Activated T-cell treated with anti-CD3 and anti-CD28 coated beads for 1 hour (primary cell): ENCODE measurements at places on chromosomes 11 and 22.

DNA sequence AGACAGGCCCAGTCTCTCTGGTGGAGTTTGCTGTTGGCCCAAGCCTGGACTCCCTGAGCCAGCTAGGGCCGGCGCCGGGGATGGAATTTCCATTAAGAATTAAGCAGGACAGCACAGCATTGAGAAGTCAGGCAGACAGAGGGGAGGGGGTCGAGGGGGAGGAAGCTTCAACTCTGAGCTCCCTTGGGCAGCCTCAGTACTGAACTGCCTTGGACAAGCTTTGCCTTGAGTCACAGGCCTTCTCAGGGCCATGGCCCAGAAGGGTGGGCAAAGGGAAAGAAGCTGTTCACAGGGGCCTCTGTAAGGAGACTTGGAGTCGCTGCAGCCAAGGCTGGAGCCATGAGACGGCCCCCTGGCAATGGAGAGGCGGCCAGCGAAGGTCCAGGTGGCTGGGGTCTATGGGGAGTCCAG lies 2.6 kb upstream of the INSC start:
- DNase-seq: no peak

GRCh38 chr11:57345555-57346211 lies 7.5 kb downstream of the P2RX3 start:
- DNase-seq: peak; percentile 66

- no peak for DNase-seq
These were observed 5.0 kb downstream of the EED start for GRCh38 chr11:86249307-86250098.

DNA sequence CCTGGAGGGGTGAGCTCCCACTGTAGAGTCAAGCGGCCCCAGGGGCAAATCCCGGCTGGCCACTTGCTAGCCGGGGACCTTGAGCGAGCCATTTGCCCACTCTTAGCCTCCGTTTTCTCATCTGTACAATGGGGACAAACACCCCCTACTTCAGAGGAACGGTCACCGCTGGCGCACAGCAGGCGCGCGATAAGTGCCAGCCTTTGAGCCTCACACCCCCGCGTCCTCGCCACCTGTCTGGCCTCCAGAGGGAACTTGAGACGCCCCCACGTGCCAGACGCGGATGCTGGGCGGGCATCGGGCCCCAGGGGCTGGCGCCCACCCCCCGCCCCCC lies 72.6 kb upstream of the TCF20 start:
- DNase-seq: no peak

DNA sequence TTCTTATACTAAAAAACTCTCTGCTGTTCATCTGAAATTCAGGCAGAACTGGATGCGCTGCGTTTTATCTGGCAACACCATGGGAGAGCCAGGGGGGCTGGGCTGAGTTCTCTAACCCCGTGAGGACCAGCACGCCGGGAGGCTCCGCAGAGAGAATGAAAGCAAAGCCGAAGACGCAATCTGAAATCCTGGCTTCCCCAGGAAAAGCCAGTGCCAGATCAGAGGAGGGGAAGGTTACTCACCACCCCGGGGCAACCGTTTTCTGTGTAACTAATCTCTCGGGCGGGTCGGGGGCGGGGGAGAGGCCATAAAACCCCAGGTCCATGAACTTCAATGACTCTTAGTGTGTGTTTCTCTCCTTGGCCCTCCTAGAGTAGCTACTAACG lies 99.4 kb downstream of the SHANK2 start:
- DNase-seq: no peak

DNA sequence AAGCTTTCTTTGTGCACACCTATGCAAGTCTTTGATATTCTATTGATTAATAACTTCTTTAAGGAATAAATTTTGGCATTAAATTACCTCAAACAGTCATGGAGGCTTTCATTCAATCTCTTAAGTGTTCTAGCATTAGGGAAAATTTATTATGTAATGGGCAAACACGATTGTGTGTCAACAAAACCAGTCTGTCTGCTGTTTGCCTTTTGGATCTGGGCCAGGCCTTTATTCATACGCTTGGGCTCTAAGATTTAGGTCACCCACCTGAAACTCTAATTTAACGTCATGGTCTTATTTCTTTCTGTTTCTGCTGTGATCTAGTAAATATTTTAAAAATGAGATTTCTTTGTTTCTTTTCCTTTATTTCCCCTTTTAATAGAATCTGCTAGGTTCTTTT lies 1270.6 kb downstream of the LRRC4C start:
- no peak for DNase-seq

DNA sequence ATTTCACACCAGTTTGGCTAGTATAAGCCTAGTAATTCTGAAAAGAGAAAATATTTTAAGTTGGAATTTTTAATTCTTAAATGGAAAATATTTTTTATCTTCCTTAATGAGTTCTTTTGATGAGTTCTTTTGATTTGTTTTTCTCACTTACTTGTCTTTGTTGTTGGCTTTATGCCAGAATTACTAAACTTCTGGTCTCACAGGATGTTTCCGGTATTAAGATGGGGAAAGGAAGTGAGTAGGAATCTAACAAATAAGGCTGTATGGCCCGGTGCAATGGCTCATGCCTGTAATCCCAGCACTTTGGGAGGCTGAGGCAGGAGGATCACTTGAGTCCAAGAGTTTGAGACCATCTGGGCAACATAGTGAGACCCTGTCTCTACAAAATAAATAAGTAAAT lies 106.4 kb downstream of the ARHGAP42 start:
- no peak for DNase-seq

- no peak for DNase-seq
These were observed 12.7 kb downstream of the CSNK1E start for GRCh38 chr22:38304526-38304925.

DNA sequence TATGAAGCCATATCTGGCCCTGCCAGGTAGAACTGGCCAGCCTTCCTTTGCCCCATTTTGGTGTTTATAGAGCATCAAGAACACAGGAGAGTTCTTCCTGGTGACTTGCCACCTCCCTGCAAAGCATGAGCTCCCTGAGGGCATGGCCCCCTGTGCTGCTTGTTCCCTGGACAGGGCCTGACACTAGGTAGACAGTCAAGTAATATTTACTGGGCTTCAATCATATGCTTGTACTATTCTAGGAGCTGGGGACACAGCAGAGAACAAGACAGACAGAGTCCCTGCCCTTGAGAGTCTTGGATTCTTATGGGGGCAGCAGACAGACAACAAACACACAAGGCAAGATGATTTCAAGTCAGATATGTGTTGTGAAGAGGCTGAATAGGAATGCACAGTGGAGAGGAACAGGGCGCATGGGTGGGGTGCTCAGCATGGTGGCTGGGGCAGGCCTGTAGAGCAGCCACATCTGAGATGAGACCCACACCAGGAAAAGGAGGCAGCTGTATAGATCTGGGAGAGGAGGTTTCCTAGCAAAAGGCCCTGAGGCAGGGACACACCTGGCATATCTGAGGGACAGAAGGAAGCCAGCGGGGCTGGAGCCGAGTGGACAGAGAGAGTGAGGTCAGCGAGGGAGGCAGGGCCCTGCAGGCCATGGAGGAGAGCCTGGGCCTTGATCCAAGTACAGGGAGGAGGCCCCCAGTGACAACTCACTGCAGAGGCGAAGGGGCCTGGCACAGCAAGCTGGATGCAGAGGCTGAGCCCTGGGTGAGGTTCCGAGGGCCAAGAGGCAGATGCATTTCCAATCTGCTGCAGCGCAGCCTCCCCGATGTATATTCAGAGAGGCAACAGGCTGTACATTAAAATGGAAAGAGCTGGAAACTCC lies 10.2 kb upstream of the CBX6 start:
- no peak for DNase-seq

GRCh38 chr22:17164392-17165024 lies 5.4 kb upstream of the HDHD5 start:
- DNase-seq: no peak

DNA sequence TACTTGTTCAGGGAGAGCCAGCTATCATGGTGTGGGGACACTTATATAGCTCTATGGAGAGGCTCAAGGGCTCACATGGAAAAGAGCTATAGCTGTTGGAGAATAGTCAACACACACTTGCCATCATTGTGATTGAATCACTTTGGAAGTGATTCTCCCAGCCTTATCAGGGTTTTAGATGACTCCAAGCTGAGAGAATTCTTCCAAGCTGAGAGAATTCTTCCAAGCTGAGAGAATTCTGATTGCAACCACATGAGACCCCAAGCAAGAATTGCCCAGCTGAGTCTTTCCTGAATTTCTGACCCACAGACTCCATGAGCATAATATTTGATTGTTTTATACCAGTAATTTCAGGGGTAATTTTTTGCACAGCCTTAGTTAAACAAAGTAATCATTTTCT lies 1318.3 kb upstream of the RAG2 start:
- no peak for DNase-seq

DNA sequence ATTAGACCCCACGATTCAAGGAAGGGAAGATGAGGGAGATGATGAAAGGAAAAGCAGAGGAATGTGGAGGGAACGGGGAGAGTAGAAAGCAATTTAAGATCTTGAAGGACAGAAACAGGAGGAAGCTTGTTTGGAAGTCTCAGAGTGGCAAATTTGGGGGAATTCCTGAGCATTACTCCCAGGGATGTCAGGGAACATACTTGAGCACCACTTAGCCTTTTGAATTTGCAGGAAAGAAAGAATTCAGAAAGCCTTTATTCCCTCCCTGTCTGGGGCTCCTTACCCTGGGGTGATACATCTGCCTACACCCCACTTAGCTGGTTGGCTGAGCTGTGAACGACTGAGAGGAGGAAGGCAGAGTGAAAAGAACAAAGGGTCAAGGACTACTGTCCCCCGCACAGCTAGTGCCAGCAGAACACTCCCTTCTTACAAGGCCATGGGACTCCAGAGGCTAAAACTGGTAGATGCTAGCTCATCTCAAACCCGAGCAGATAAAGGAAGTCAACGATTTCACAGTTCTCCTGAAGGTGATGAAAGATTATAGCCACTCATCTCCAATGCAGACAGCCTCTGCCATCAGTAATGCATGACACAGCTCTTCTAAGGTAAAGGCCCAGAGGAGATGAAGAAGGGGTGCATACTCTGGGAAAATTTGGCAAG lies 84.0 kb upstream of the AKIP1 start:
- DNase-seq: no peak

GRCh38 chr11:86715611-86716010 lies 43.2 kb upstream of the ME3 start:
- DNase-seq: no peak

- DNase-seq: no peak
These were observed 112.6 kb downstream of the LUZP2 start for GRCh38 chr11:24609192-24610119.

- no peak for DNase-seq
These were observed 2.3 kb downstream of the TUBGCP6 start for GRCh38 chr22:50242406-50242949.

DNA sequence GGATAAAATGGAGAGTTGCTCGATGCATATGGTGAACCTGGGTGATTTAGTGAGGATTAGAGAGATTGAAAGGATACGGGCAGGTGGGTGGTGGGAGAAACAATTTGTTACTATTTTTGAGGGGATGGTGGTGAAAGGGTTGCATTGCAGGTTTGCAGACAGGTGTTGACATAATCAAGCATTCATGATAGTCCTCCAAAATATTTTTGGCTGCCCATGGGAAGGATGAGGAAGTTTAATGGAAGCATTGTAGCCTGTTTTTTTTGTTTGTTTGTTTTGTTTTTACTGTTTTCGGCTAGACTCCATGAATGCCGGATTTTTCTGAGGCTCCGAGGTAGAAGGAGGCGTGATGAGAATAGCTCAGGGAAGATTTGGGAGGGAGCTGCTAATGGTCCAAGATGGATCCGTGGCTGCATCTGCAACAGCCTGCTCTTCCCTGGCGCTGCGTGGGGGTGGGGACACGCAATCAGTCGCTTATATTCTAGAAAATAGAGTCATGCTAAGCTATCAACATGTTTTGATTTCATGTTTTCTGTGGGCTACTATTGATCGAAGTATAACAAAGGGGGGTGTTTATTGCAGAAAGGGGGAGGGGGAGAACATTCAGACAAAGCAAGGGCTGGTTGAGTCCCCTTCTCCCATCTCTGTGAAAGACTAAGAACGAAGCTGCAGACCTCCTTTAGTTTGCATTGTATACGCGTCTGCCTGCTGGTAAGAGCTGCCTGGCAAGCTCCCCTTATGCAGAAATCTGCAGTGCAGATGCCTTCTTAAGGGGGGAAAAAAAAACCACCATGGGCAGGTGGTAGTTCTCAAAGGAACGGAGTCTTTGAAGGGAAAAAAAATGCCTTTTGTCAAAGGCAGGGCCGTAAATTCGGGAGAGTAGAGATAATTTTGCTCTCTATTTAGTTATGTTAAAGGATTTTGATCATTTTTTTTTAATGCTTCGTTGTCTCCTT lies 1.0 kb downstream of the RTN3 start:
- DNase-seq: no peak

GRCh38 chr22:23302171-23303002 lies 122.1 kb downstream of the BCR start:
- no peak for DNase-seq

DNA sequence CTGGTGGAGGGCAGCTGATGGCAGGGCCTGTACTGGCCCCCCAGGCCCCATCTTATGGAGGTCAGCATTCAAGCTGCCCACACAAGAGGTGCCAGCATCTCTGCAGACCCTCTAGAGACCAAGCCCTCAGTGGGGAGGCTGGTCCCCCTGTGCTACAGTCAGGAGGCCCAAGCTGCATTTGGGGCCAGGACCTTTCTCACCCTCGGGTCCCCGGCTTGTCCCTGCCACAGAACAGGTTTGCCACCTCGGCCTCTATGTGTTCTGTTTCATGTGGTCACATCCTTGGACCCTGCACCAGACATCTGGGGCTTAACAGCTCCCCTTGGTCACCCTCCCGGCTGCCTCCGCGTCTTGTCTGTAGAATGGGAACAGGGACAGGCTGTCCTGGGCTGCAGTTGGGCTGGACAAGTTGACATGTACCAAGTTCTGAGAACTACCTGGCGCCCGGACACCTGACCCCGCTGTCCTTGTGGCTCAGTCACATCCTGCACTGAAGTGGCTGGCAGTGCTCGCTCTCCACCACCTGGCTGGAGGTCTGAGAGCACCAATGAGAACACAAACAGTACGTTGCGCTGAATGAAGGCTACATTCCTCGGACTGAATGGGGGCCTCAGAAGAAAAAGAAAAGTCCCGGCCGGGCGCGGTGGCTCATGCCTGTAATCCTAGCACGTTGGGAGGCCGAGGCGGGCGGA lies 2.7 kb upstream of the PLXNB2 start:
- DNase-seq: no peak

DNA sequence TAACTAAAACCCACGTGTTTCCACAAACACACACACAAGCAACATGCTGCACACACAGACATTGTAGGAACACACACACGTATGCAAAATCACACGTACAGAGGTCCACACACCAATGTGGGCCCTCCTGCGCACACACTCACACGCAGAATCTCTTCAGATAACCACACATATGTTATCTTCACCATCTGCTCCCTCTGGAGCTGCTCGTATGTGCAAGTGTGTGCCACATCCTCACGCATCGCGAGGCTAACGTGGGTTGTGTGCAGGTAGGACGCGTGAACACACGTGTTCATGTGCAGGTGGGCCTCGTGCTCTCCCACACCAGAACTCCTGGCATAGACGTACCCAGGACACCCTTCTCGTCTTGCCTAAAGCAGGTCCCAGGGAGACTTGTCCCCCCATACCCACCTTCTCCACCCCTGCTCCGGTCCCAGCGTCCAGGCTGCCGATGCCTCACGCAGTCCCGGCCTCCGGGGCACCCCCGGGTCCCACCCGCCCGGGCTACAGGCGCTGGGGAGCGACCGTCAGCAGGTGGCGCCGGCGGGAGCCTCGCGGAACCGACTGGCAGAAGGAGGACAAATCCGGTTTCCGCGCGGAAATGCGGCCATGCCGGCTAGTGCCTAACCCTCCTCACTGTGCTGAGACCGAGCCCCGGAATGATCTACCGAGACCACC lies 10.3 kb upstream of the IGSF9B start:
- peak; percentile 63 for DNase-seq
